ENCODE measurements at places on chromosomes 2 and 18.

DNA sequence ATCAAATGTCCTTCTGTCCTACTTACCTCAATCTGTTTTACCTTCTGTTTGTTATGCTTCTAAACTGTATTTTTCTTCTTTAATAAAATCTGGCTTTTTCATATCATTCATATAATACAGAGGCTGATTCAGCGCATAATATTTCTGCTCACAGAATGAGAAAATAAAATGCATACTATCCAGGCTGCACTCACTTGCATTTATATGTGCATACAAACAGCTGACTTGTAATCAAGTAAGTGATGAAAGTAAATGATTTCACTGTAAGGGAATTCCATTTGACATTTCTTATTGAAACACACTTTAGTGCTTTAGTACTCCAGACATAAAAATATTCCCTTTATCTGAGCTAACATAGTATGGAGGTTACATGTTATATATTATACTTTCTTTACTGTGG lies 75.3 kb upstream of the PROKR1 start:
- DNase-seq: no peak

DNA sequence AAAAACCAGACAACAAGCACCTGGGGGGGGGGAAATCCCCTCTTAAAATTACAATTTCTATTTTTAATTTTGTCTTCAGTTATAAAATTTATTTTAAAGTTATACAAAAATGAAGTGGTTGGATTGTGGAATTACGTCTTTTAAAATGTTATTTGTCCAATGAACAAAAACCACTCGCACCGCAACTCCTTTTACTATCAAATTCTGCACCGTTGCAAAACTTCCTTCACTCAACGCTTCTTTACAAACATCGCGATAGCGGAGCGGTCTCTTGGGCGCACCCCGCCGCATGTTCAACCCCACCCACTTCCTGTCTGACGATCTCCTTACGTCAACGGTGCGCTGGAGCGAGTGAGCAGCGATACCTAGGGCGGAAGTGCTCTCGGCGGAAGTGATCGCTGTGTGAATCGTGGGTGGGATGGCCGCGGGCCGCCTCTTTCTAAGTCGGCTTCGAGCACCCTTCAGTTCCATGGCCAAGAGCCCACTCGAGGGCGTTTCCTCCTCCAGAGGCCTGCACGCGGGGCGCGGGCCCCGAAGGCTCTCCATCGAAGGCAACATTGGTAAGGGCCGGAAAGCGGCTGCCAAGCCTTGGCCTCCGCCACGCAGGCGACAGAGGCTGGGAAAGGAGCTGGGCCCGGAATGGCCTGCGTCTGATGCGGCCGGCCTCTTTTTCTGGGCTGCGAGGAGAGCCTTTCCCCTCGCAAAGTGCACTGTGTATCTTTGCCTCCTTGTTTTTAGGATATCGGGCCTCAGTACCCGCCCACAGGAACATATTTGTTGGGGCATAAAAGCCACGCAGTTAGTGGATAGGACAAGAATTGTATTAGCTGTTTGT lies at the start of gene DGUOK:
Gene DGUOK, plus strand, starts transcription at position 388 of the 835 bp plus-strand sequence. Its CDS starts 31 bp downstream, at position 419.
- peak; percentile 91 for DNase-seq

- DNase-seq: no peak
Measured at GRCh38 chr2:237264480-237265219, 149.3 kb downstream of the COL6A3 start.

DNA sequence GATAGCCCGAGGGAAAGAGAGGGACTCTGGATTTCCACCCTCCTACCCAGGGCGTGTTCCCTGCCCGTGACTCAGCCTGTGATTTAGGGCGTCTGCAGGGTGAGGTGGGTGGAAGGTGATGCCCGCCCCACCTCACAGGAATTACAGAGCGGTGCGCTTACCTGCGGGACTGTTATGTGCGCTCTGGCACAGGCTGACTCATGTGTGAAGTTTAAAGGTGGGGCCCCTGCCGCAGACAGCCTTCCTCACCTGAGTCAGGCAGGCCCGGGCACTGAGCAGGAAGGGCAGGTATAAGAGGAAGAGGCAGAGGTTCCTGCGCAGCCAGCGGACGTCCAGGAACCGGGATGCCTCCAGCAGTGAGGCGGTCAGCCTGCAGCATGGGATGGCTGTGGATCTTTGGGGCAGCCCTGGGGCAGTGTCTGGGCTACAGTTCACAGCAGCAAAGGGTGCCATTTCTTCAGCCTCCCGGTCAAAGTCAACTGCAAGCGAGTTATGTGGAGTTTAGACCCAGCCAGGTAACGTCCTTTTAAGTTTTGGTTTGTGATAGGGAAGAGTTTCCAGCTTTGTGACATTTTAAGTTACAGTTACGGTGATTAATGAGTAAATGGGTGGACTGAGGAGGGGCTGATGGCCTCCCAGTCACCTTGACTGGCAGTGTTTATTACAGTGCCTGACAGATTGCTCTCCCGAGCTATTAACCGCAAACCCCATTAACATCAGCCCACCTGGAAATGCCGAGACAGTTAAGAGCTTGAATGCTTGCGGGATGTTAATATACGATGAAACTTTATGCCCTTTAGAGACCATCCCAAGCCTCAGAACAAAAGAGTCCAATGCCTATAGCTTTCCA lies 141.6 kb upstream of the TTC39C start:
- peak; percentile 13 for DNase-seq

DNA sequence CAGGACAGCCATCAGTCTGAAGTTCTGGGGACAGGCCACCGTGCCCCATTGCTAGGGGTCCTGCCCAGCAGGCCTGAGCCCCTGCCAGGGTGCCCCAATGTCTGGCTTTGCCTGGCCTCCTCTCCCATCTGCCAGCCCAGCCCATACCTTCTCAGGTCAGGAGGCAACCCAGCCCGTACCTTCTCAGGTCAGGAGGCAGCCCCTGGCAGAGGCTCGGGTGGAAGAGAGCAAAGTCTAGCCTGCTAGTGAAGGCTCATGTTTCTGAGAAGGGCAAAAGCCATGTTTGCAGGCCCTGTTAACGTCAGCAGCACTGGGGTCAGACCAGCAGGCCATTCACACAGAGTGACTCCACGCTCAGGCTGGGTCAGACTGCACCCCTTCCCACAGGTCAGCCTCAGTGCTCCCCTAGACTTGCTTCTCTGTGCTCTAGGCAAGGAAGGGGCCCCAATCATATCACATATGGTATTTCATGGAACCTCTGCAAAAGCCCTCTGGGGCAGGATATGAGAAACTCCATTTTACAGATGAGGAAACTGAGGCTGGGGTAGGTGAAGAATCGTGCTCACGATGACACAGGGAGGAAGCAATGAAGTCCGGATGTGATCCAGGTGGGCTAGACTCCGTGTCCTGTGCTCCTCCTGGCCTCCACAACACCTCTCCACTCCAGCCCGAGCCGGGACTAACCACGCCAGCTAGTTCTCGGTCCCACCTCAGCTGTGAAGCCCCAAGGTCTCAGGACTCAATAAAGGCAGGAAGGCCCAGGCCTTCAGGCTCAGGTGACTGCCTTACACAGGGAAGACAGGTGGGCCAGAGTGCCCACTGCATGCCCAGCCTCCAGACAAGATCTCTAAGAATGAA lies 9.5 kb downstream of the SDC1 start:
- DNase-seq: no peak

GRCh38 chr2:167190053-167190452 lies 301.8 kb downstream of the XIRP2 start:
- no peak for DNase-seq

GRCh38 chr2:176490061-176490861 lies 221.0 kb downstream of the MTX2 start:
- no peak for DNase-seq

GRCh38 chr2:164023896-164024295 lies 288.1 kb upstream of the FIGN start:
- DNase-seq: no peak

DNA sequence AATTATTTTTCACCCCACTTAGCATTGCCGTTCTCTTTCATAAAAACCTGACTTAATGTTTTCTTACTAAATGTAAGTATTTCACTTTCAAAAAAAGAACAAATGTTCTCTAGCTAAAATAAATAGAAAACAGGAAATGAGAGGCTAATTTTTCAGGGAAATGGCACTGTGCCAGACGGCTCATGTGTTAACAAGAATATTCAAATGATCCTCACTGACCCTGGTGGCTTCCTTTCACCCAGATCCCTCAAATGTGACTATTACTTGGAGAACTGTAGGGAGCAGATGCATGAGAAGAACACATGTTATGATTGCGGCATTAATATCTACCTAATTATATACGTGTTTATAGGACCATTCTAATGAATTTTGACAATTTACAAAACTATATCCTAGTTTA lies 827.7 kb downstream of the SOCS6 start:
- DNase-seq: no peak

GRCh38 chr2:240996161-240996833 lies 2.1 kb upstream of the SNED1 start:
- DNase-seq: no peak
